ENCODE measurements at places on chromosomes 4 and X.

DNA sequence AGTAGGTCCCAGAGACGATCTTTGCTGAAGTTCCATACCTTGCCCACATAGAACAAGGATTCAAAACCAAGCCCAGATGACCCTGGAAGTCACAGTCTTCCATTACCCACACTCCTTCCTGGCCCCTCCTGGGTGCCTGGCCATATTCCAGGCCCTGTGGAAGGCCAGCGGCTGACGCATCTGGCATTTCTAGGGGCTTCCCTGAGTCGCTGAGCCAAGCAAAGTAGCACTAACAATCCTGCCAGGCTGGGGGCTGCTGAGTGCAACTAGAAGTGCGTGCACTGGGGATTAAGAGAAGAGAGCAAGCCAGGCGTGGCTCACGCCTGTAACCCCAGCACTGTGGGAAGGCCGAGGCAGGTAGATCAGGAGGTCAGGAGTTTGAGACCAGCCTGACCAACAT is 175.2 kb upstream of the CPEB2 start:
- DNase-seq: no peak

- DNase-seq: no peak
Observed at GRCh38 chrX:5936438-5936837, 292.2 kb downstream of the NLGN4X start.

- no peak for DNase-seq
Observed at GRCh38 chr4:3468154-3468553, 5.0 kb downstream of the DOK7 start.

GRCh38 chr4:55259294-55259693 is 86.7 kb upstream of the SRD5A3 start:
- no peak for DNase-seq

DNA sequence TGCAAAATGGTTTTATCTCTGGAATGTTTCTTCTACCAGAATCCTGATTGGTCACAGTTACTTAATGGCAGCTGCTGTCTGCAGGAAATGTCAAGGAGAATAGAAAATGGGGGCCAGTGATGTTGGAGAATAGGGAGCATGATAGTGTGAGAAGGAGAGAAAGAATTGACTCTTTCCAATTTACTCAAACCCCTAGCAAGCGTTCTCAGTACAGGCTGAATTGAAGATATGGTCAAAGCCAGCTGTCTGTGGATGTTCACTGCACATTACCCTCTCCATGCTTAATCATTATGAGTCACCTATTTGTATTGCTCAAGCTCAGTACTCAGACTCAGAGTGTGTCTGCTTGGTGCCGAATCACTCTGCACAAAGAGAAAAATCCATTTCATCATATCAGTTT is 57.8 kb upstream of the FAM47B start:
- DNase-seq: no peak

DNA sequence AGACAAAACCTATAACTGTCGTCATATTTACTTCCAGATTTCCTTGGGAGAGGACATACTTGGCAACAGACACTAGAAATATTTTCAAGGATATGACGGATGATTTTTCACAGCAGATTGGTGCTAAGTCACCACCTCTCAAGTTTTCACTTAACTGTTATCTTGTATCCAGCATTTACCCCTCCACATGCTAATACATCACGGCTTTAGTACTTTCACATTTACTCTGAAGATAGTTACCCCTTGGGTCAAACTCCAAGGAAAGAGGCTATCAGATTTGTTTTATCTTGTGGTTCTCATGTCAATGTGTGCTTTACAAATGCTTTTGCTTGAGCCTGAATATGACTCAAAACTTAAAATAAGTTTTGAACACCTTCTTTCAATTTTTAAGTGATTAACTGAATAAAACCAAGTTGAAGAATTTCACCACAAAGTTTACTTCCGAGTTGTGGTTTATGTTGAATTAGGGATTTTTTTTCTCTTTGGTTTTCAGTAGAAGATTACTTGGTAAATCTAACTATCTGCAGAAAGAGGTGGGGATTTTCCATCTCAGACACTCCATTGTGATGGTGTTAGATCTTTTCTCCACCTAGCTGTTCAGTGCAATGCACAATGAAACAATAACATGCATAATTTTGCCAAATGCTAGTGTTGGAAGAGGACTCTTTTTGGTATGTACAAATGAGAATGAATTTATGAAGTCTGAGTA is 75.4 kb upstream of the FAT1 start:
- DNase-seq: no peak

GRCh38 chrX:86263526-86263925 is 115.3 kb downstream of the DACH2 start:
- DNase-seq: no peak

GRCh38 chrX:54042609-54043021 is 1.7 kb downstream of the PHF8 start:
- peak; percentile 14 for DNase-seq

DNA sequence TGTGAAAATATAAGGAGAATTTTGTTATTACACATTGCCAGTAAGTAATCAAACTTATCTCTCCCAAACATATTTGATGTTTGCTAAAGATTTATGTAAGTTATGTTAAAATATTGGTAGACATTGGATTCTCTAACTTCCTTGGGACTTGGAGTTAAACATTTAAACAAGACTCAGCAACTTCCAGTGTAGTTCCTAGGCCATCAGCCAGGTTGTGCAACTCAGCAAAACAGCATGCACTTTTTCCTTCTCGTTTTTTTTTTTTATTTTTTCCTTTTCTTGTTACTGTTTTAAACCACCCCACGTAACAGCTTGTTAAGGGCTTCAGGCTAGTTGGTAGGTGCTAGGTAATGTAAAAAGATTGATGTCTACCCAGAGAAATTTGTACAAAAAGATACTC is 510.4 kb downstream of the ANKRD50 start:
- no peak for DNase-seq

DNA sequence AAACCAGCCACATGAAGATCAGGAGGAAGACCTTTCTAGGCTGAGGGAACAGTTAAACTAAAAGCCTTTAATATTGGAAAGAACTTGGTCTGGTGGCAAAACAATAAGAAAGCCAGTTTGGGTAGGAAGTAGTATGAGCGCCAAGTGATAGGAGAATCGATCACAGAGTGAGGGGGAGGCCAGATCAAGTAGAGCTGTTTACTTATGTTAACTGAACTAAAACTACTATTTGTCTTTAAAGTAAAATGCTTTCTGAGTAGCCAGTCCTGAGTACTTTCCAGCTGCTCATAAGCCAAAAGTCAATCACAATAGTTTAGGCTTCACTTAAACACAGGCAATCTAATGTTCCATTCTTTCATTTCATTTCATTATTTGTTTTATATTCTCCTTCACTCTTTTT is 62.8 kb upstream of the RPA4 start:
- no peak for DNase-seq

DNA sequence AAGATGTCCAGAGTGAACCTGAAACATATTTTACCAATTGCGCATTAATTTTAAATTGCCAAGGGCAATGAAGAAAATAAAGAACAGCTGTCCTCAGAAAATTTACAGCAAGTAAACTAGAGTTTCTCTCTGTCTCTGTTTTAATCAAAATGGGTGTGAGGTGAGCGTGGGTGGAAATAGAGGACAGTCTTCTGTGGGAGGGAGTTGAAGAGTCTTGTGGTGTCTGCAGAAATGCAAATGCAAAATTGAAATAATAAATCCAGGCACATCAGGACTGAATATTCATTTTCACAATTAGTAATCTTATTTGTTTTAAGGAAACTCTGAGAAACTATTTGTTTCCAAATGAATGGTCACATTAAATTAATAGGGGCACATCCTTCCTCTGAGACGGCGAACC is 192.0 kb downstream of the ARHGAP10 start:
- no peak for DNase-seq

GRCh38 chr4:20119141-20119540 is 132.6 kb upstream of the SLIT2 start:
- no peak for DNase-seq

GRCh38 chr4:138062929-138063328 is 179.2 kb downstream of the SLC7A11 start:
- no peak for DNase-seq

GRCh38 chr4:155612074-155612473 is 54.6 kb upstream of the GUCY1A1 start:
- no peak for DNase-seq

DNA sequence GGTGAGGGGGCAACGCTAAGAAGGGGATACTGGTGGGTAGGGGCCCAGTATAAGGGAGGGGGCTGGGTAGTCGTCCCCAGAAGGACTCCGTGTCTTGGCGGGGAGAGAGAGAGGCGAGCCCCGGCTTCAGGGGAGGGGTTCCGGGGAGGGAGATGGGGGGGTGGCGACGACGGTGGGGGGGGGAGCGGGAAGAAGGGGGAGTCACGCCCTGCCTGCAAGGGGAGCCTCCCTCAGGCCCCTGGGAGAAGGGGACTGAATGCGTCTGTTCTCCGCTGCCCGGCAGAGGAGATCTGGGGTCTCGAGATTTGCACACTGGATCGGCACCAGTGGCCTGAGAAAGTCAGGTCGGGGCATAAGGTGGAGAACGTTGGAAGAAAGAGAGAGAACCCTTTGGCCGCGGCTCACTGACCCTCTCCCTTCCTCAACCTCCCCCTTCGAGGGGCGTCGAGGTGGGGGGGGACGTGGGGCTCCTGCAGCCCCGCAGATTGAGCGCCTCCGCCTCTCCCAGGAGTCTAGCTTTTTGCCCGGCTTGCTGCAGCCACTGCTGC is 609 bp upstream of the BCORL1 start:
- DNase-seq: no peak

- DNase-seq: no peak
Observed at GRCh38 chr4:80049402-80049801, 23.6 kb downstream of the ANTXR2 start.

- DNase-seq: no peak
Observed at GRCh38 chr4:7816771-7817170, 122.9 kb downstream of the AFAP1 start.

- DNase-seq: no peak
Observed at GRCh38 chrX:132984058-132984650, 25.7 kb upstream of the HS6ST2 start.

DNA sequence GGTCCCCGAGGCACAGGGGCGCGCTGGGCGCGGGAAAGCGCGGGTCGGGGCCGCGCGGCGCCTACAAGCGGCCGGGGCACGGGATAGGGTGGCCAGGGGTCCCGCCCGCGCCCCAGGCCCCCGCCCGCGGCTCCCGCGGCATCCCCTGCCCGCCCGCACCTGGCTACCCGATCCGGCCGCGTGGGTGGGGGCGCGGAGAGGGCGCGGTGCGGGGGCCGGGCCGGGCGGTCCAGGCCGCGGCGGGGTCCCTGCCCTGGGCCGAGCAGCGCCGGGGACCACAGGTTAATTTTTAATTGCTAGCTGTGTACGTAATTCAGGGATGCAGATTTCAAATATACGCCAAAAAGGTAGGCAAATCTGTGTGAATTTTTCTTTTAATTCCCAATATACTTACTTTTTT is 44.3 kb upstream of the FAM47C start:
- DNase-seq: no peak

DNA sequence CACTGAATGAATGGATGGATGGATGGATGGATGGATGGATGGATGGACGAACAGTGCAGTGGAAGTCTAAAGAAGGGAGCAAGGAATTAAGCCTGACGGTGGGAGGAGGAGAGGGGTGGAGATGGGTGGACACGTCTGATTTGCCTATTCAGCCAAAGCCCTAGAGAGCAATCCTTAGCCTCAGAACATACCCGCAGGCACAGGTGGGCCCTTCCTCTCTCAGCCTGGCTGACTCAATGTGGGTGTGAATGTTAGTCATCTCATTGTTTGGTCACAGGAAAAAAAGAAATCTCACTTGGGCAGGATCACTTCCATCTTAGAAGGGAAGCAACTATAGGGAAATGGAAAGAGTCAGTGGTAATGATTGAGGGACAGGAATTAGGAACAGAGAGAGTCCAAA is 165.9 kb downstream of the PJA1 start:
- DNase-seq: no peak

- no peak for DNase-seq
Observed at GRCh38 chrX:146264763-146265375, 447.2 kb downstream of the SLITRK2 start.

DNA sequence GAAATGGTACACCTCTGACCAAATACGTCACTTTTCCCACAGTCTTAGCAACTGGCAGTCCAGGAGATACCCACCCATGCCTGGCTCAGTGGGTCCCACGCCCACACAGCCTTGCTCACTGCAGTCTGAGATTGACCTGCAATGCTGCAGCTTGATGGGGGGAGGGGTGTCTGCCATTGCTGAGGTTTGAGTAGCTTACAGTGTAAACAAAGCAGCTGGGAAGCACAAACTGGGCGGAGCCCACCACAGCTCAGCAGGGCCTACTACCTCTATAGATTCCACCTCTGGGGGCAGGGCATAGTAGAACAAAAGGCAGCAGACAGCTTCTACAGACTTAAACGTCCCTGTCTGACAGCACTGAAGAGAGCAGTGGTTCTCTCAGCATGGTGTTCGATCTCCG is 52.7 kb downstream of the AMER1 start:
- DNase-seq: no peak

DNA sequence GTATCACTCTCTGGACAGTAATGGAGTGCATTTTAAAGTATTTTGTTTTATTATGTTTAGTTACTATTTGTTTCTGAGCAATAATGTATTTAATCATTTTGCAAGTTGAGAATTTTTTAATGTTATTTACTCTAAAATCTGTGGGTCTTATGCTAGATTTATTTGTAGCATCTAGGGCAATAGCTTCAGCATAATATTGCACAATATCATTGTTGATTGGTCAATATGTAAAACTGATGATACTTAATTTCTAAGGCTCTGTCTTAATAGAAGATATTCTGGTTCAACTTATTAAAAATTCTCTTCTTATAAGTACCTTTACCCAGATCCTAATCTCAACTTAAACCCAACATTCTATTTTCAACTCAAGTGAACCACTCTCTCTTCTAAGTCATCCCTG is 11.5 kb downstream of the SFRP2 start:
- DNase-seq: no peak

DNA sequence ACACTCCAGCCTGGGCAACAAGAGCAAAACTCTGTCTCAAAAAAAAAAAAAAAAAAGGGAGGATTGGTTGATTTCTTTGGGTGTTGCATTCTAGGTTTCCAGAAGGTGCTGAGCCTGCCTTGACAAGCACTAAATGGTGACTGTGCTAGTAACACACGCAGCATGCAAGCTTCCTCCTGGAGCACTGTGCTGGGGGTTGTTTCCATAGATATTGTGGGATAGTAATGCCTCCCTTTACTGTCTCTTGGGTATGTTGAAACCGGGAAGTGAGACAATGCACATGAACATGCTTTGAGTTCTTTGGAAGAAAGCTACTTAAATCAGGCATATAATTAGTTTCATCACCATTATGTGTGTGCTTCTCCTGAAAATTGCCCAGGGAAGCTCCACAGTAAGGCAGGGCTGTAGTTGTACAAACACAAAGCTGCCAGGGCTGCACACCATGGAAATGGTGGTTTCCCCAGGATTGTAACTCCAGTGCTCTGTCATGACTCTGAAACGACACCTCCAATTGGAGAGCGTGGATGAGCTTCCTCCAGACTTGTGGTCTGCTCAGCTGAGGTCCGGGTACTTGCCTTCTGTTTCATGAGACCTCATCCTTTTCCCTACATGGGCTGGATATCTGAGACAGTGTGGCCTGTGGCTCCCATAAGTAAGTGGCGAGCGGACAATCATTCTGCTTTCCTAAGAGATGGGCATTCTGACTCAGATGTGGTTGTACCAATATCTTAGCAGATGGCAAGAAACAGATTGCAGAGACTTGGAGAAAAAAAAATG is 31.5 kb upstream of the STOX2 start:
- DNase-seq: no peak
